ENCODE measurements at places on chromosomes 1 and 21.

GRCh38 chr21:15195768-15196167 is 131.0 kb upstream of the NRIP1 start:
- no peak for DNase-seq

DNA sequence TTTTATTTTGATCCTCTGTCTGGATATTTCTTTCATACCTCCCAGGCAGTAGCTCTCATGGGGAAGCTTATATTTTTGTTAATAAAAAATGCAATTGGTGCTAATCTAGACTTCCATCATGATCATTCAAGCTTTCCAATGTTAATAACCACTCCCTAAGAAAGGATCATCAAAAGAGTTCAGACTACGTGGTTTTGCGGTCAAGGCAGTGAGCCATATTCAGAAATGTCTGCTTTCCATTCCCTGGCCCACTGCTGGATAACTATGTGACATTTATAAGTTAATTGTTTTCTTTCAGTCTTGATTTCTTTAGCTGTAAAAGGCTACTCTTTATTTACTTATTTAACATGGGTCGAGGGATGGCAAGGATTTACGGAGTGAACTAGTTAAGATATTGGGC is 414.6 kb downstream of the LMO4 start:
- DNase-seq: no peak

DNA sequence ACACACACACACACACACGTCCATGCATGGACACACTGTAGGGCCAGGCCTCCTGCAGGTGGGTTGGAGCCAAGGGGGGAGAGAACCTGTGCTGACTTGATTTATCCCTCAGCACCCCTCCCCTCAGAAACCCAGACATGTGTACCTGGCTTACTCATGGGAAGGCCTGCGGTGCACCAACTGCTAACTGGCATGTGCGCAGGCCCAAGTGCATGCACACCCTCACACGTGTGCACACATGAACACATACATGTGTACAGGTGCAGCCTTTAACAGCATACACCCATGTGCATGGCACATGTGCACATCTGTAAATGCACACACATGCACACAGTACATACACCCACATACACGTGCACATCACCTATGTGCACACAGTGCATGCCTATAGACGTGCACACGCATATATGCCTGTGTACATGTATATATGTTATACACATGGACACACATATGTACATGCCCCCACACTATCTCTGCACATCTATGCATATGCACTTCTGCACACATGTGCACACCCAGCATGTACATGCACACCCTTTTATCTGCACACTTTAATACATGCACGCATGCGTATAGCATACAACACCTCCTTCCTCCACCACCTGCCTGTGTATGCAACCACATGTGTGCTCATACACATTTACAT is 67.5 kb downstream of the TRIM11 start:
- DNase-seq: no peak

DNA sequence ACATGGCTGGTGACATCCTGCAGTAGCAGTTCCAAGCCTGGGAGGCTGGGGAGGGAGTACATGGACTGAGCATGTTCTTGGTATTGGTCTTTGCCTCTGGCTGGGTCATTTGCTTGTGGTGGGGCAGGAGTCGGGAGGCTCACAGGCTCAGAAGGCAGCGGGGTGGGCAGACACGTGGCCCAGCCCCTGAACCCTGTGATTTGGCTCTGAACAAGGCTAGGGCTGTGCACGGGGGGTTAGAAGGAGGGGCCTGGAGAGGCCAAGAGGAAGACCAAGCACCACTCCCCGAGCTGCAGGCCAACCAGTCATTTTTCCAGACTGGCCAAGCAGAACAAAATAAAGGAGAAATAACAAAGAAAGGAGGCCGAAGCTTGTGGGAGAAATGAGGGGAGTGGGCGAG is 9.7 kb upstream of the PRELP start:
- no peak for DNase-seq

- peak; percentile 64 for DNase-seq
These were observed 17.6 kb downstream of the ATP8B2 start for GRCh38 chr1:154342836-154343472.

DNA sequence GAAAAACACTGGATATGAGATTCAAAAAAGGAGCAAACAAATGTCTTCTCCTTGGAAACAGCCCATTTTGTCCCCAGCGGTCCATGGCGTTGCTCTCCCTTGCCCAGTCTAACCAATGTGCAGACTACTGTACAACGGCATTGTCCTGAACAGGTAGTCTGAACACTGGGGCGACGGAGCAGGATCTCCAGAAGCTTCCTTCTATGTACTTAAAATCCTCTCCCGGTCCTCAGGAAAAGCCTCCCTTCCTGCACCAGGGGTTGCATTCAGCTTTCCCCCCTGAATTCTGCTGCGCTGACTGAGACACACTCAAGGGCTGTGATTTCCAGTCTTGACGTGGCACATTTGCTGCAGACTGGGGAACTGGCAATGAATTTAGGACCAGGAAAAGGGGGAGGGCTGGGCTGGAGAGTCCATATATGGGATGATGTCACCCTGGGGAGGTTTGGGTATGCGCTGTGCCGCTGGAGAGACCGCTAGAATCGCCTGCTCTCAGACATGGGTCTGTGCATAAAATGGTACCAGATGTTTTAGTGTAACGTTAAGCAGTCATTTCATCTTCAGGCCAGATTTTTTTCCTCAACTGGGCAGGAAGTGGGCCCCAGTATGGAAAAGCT is 275.9 kb upstream of the C1orf105 start:
- DNase-seq: no peak

Data from T-helper 1 cell (primary cell).